ENCODE measurements at places on chromosomes 12 and 14.

DNA sequence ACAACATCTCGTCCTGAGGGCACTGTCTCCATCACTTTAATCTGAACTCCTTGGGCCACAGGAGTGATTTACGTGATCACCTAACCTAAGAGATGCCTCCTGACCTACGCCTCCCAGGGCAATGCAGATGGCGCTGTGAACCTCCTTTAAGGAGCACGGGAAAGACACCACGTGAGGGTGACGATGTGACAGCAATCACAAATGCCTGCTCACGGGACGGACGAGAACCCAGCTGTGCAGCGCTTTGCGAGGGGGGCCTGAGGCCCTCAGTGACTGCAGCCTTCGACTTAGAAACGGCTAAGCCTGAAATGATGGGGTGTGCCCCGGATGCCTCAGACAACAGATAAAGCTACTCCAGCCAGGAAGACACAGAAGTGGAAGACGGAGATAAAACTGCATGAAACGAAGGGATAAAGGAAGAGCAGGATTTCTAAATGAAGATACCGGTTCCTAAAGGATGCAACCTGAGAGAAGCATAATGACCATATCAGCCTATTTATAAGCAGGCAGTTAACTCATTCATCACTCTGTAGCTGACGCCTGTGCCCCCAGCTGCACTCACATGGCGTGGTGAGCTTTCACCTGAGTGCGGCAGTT lies 13.9 kb upstream of the GOLGA3 start:
- DNase-seq, result no peak

DNA sequence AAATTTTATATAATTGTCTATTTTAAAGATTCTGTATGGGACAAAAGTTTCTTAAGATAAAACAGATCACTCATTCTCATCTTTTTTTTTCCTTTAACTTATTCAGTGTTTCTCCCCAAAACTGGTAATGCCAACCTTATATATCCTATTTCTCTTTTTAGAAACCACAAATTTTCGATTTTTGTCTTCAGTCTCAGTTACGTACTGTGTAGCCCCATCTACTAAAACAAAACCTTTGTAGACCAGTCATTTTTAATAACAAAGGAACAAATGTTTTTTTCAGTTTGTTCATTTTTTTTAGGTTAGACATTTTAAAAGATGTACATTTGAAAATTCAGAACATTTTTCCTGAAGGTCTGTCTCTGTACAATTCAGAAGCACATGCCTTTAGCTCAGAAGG lies 18.2 kb downstream of the PNMA1 start:
- DNase-seq, result no peak

- DNase-seq, result no peak
Measured at GRCh38 chr12:55629058-55629841, 7.4 kb upstream of the OR10P1 start.

GRCh38 chr14:102759456-102760187 lies 17.6 kb upstream of the TRAF3 start:
- no peak for DNase-seq

- no peak for DNase-seq
Measured at GRCh38 chr14:102579696-102580549, 12.5 kb upstream of the RCOR1 start.

GRCh38 chr14:102746634-102747438 lies 30.4 kb upstream of the TRAF3 start:
- no peak for DNase-seq

- DNase-seq, result no peak
Measured at GRCh38 chr14:61836807-61837206, 74.6 kb downstream of the SNAPC1 start.

DNA sequence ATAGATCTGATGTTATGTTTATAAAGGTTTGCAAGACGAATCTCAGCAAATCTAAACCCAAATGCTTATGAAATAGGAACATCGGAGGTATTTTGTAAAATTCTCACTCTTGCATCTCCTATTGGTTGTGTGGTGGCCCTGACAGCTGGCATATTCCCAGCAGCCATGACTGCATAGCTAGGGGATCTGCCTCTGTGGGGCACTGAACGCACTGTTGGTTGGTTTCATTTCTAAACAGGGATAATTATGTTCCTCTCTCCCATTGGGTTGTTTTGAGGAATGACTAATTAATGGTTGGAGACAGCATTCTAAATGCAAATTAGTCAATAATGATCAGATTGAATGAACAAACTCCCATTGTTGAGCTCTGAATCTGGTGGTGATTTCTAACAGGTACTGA lies 2.7 kb upstream of the BEST3 start:
- no peak for DNase-seq

DNA sequence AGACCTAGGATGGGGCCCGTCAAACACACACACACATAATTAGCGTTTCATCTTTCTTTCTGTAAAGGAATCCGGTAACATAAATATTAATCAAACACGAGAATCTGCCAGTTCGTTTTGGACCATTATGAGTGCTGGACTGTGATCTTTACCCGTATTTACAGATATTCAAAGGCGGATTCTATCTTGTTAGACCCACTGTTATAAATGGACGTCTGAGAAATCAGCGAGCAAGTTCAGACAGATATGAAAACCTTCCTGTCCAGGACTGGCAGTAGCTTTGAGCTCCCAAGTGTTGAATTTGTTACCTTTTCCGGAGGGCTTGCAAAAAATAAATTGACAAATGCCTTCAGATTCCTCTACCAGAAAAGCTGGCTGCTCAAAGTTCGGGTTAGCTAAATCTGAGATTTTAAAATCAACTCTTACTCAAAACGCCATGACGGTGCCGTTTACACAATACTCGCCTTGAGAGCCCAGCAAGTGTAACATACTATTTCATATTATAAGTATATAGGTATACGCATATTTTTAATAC lies 27.6 kb downstream of the BCL11B start:
- DNase-seq, result no peak

DNA sequence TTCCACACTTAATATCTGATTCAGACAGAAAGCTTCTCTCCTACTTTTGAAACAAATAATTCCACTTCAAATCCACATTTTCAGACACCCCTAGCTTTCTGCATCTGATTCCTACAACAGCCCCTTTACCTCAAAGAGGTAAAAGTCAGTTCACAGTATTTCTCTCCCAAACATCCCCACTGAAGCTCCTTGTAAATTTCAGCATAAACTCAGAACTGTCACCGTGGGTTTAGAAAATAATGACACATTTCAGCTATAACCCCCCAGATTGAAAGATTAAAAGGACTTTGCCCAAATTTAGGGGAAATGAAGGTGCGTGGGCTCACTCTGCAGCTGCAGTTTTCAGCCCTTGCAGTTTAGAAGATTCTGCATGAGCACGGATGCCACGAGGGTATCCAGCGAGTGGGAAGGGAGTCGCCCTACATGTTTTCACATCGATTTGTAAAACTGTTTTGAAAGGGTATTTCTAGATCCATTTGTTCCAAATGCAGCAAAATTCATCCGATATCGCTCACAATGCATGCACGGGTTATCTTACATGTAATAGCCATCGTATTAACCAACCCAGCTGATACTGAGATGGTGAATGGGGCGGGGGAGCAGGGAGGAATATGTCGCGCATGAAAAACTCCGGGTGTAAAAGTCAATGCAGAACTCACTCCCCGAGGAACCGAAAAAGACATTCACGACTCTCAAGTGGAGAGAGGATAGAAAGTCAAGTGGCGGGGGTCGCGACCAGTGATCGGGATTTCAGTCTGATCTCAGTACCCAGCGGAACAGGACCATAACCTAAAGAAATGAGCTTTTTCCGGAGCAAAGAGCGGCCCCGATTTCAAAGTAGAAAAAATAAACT lies 5.0 kb upstream of the CCND2 start:
- no peak for DNase-seq

- DNase-seq, result no peak
Measured at GRCh38 chr12:13745111-13745860, 236.1 kb downstream of the GRIN2B start.

GRCh38 chr14:73460691-73461127 lies 2.4 kb upstream of the NUMB start:
- DNase-seq, result no peak

GRCh38 chr12:18141048-18141982 lies 51.3 kb upstream of the RERGL start:
- no peak for DNase-seq

DNA sequence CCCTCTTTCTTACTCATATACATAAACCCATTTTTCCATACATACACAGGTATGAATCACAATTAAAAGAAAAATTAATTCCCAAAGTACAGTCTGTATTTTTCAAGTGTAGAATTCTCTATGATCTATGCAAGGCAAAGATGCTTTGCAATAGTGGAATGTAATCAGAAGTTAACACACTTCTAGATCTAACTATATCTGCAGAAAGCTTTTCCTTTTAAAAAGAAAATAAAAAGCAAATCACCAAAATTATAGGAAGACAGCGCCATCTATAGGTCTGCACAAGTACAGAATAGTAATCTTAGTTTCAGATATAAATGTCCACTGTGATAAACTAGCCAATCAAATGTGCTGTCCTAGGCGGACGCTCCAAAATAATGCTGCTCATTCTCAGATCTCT lies 22.0 kb downstream of the SLC25A21 start:
- DNase-seq, result peak; percentile 30

GRCh38 chr12:25833657-25834056 lies 124.8 kb upstream of the RASSF8 start:
- no peak for DNase-seq

- peak; percentile 13 for DNase-seq
Measured at GRCh38 chr12:20220339-20220738, 148.0 kb upstream of the PDE3A start.

DNA sequence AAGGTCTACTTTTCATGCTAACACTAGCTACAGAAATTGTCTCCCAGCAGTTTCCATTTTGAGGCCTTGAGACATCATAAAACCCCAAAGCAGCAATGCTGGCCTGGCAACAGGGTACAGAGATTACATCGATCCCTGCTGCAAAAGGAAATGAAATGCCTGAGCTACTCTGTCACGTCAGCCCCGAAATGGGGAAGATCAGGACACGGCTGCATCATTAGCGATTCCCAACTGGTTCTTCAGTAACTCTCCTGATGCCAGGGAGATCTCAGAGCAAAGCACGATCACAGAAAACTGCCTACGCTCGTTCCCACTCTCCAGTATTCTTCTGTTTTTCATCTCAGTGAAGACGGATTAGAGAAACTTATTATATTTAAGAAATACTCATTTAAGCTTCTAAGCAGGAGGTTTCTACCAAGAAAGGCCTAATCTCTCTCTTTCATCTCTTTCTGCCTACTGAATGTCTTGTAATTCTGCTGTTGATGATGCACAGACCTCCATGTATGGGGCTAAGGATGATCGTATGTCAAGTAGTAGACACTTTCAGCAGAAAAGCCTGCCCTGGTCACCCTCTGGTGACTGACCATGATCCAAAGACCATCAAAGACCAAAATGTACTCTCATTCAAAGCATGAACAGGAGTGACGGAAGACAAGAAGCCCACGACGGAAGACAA lies 168.5 kb downstream of the RIMBP2 start:
- no peak for DNase-seq

- peak; percentile 71 for DNase-seq
Measured at GRCh38 chr12:2959192-2959504, at the start of gene TEAD4. TSS of gene TEAD4 (plus strand) at chr12:2959397.

DNA sequence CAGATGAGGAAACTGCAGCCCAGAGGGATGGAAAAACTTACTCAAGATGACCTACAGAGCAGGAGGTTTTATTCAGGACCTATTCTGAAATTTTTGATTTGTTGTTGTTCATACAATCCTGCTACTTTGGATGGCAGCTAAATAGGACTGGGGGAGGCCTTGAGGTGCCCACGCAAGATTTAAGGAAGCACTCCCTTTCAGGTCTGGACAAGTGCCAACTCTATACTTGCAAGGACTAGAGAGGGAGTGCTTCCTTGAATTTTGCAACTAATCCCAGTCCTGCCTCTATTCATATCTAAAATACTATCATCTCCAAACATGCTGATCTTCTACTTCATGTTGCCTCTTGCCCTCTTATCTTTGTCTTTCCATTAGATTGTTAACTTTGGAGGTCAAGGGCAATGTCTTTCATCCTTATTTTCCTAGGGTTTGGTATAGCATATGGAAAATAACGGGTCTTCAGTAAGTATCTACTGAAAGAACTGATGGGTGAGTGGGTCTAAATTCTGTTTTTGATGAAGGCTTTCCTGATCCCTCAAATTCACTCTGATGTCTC lies 28.6 kb upstream of the PPM1H start:
- DNase-seq, result no peak

DNA sequence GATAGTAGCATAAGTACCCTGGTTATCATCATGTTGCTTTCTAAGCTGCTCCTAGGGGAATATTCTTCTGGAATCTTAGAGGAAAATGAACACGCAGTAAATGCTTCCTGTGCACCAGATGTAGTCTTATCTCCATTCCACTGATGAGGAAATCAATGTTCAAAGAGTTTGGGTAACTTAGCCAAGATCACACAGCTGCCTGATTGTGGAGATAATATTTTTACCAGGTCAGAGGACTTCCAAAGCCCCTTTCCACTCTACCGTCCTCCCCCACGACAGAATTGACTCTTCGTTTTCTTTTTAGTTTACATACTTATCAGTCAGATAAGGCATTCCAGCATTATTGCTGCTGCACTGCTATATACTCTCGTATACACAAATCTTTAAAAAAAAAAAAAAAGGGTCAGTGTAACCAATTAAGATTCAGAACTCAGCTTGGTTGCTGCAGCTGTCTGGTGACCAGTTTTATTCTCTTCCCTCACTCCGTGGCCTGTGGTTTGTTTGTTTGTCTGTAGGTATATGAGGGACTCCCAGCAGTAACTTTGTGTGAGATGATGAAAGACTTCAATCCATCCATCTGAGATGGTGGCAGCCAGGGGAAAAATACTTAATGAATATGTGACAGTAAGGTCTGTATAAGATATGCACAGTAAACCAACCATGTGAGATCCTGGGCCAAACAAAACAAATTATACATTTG lies 110.5 kb downstream of the TGFB3 start:
- no peak for DNase-seq

- DNase-seq, result no peak
Measured at GRCh38 chr12:79859646-79860045, 75.3 kb downstream of the PPP1R12A start.

DNA sequence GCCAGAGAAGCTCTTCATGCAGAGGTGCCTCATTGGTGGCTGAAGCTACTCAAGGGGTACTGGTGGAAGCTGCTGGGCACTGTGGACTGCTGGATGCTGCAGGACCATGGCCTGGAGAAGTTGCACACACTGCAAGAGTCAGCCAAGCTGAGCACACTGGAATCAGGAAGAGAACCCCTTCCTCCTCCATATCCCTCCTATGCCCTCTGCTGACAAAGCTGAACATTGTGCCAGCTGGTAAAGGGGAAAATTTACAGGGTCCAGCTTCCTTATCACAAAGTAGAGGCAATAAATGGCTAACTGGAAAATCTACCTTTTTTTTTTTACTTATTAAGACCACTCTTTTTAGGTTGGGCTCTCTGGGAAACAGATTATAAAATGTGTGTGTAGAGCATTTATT lies 6.5 kb downstream of the CCDC175 start:
- no peak for DNase-seq

GRCh38 chr14:106268013-106268727 lies 741.8 kb downstream of the TMEM121 start:
- no peak for DNase-seq

GRCh38 chr12:123648401-123648800 lies 14.8 kb downstream of the GTF2H3 start:
- DNase-seq, result no peak
